OCI-LY7 (cell line): ENCODE measurements at places on chromosomes 2 and 18.

- no peak for DNase-seq
Observed at GRCh38 chr2:231622963-231623362, 30.3 kb downstream of the TEX44 start.

- DNase-seq, result peak; percentile 42
Observed at GRCh38 chr2:45700407-45701013, 49.0 kb downstream of the PRKCE start.

DNA sequence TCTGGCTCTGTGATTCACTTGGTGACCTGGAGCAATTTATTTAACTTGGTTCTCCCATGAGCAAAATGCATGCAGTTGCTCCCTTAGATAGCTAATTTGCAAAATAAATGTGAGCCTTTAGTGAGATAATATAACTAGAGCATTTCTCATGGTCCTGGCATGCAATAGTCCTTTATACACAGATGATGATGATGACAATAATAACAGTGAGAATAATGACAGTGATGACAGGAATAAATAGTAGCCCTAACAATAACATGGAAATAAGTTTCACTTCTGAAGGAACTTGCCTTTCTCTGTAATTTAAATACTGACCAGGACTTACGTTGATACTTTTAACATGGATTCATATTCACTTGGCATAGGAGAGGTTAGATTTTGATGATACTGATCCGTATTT is 49.2 kb downstream of the LPIN1 start:
- no peak for DNase-seq

- no peak for DNase-seq
Observed at GRCh38 chr2:183359867-183360266, 235.6 kb downstream of the NUP35 start.

- DNase-seq, result no peak
Observed at GRCh38 chr2:97919858-97920257, 75.9 kb downstream of the TMEM131 start.

DNA sequence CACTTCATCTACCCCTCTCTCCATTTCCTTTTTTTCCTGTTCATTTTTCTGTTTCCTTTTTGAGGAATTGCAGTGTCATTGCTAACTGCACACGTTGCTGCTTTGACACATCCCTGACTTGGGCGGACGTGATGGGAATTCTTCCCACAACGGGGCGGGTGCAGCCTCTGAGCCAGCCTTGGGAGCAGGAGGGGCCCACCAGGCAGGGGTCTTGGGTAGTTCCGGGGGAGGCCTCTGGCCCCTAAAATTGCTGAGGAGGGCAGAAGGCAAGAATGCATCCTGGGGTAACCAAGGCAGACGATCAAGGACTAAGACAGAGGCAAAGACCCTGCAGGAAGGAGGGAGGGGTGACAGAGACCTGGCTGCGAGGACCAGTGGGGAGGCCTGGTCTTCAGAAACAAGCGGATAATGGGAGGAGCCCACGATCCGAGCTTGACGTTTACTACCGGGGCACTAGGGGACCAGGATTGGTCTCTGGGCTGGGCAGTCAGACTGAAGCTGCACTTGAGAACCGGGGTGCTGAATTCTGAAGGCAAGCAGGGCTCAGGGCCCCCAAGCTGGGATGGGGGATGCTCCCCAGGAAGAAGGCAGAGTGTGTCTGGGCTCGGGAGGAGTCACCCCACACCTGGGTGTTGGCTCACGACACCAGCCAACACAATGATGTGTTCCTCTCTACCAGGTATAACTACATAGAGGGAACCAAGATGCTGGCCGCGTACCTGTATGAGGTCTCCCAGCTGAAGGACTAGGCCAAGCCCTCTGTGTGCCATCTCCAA is 14.8 kb upstream of the CNDP1 start:
- no peak for DNase-seq

DNA sequence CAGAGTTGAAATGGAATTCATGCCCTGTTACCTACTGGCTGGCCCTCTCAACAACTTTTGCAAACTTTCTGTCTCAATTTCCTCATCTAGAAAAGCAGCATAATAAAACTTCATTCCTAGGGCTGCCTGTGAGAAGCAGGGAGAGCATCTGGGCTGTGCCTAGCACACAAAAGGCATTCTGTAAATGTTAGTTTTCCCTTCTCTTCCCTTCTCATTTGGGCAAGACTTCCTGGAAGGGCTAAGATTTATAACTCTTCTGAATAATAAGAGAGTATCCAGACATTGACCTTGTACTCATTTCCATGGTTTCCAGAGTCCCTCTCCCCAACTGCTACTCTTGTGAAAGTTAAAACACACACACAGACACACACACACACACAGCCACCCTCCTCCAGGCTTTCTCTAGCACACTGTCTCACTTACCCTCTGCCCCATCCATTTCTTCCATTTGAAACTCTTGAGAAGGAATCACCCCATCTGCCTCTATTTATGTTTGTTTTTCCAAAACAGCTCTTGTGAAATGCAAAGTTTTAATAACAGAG is 302.1 kb downstream of the SMAD2 start:
- no peak for DNase-seq

GRCh38 chr18:7307526-7307925 is 76.6 kb downstream of the LRRC30 start:
- no peak for DNase-seq

- peak; percentile 71 for DNase-seq
Observed at GRCh38 chr2:27890924-27891672, 569 bp downstream of the BABAM2 start.

- DNase-seq, result no peak
Observed at GRCh38 chr2:138034536-138034935, 70.3 kb downstream of the HNMT start.

DNA sequence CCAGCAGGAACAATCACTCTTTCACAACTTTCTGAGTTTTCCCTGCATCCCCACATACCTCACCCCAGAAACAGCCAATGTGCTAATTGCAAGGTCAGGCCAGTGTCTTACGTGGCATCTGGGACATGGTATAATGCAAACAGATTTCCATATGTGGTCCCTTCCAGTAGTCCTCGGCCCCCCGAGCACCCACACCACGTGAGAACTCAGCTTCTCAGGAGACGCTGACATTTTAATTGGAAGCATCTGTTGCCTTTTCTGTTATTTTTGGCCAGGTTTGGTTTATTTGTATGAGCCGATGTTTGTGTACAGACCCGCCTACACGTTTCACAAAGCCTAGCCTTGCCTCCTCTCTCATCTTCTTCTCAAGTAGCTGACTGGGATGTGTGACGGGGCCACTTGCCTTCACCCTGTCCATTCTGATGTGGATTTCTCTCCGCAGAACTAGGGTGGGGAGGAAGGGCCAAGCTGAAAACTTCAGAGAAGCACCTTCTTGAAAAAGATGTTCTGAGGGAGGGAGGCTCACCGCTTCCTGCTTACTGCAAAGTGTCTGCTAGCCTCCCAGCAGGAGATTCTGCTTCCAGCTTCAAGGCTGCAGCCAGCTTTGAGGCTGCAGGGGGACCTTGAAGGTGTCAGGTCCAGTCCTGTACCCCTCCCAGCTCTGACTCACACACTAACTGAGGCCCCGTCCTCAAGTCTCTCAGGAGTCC is 109.6 kb upstream of the SLC14A2 start:
- no peak for DNase-seq

DNA sequence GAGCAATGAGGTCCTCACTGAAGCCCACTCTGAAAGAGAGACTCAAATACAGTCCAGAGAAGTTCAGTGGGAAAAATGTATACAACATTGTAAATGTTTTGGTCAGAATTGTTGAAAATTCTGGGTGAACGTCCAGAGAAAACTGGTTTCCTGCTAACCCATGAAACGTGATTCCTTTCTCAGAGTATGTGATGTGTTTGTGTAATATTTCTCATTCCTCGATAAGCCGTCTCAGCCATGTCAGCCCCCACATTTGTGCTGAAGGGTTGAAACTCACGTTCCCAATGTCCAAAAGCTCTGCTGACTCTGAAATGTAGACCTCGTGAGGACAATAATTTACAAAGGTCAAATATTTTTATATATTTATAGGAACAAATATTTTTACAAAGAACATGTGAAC is 51.6 kb downstream of the BMP10 start:
- no peak for DNase-seq

DNA sequence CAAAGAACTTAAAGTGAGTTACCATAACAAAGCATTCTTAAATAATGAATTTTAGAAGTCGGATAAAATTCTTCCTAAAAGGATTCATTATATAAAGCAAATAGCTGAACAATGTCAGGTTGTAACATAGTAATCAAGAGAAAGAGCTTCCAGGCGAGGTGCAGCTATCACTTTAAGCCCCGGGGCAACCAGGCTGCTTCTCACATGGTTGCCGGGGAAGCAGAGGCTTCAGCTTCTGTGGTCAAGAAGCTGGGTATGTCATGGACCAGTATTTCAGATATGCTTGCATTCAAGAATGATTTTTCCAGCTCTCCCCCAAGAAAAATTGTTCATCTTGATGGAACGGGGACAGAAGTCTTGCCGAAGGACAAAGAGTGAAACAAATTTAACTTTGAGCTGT is 23.6 kb upstream of the KYNU start:
- no peak for DNase-seq

- DNase-seq, result no peak
Observed at GRCh38 chr2:17621781-17622180, 81.3 kb downstream of the VSNL1 start.

DNA sequence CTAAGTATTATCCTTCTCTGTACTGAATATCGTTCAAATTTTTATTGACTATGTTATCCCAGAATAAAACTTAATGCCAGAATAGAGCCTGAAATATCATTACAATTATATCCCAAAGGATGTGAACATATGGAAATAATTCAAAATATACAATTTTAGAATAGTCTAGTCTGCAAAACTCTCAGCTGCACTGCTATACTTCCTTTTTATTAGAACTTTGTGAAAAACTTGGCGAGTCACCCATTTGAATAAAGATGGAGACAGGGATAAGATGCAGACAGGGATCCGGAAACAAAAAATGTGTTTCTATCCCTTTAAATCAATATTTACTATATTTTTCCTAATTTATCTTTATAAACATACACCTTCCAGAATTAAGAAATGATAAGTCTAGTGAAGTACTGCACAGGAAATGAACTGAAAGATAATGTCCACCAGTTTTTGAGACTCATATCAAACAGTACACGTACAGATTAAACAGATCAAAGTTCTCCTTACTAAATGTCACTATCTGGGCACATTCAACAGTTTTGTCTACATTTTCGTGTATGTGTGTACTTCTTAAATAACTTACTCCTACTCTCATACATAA is 107.8 kb downstream of the MEP1B start:
- DNase-seq, result no peak

DNA sequence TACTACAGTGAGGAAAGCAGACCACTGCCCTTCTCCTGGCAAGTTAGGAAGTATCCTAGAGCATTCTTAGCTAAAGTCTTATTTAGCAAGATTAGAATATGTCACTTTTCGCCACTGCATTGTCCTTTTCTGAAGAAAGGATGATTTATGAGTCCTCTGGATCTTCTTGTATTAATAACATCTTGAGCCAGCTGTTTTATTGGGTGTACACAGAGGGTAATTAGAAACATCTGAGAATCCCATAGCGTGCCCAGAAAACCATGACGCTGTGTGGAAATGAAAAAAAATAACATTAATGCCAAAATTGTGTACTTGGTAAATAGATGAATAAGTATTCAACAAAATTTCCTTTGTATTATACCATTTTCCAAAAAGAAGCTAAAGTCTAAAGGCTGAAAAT is 198.7 kb downstream of the LTBP1 start:
- no peak for DNase-seq

GRCh38 chr2:23386339-23387220 is 1.6 kb downstream of the KLHL29 start:
- no peak for DNase-seq

- DNase-seq, result peak; percentile 49
Observed at GRCh38 chr2:234420408-234420807, 76.5 kb downstream of the ARL4C start.

DNA sequence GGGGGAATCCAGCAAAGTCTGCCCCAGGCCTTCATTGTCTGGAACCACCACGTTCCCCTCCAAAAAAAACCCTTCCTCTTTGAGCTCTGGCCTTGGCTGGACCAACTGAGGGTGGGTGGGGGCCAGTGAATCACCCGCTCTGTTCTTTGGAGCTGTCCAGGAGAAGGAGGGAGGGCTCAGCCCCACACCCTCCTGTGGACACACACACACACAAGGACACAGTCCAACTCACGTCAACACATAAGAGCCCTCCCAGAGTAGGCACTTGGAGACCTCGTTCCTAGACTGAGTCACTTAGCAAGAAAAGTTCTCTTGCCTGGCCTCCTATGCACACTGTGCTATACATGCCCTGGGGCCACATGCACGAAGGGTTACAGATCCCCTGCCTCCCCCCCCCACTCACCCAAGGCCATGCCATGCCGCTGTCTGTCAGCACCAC is 1.2 kb upstream of the TNS1 start:
- DNase-seq, result no peak

DNA sequence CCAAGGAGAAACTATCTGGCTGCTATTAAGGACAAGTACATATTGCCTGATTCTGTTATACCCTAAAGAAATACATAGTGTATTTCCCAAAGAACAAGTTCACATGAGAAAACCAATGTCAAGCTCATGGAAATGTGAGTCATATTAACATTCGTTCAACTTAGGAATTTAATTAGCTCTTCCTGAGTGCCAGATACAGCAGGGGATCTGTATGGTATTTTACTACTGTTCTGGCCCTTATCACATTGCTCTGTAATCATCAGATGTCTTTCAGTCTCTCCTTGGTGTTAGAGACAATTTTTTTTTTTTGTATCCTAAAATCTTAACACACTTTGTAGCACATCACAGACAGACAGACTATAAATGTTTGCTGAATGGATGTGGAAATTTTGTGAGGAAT is 395.0 kb upstream of the CRIM1 start:
- DNase-seq, result no peak

- DNase-seq, result no peak
Observed at GRCh38 chr2:137729305-137729704, 235.0 kb upstream of the HNMT start.

GRCh38 chr18:71371951-71372605 is 1083.2 kb downstream of the SOCS6 start:
- DNase-seq, result no peak

DNA sequence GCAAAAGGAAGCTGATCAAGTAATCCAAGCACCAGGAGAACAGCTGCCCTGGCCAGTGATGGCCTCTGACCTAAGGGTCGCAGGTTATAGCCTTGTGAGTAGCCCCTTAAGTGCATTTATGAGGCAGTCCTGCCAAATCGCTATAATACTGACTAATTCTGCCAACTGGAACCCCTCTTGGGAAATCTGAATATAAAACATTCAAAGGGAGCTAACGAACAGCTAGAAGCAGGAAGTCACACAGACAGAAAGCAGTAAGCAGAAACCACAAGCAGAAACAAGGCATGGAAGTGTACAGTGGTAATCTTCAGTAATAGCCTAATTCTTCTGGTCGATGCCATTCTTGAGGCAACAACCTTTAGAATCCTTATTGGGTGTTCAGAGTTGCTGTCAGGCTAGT is 521.3 kb downstream of the METTL4 start:
- no peak for DNase-seq

GRCh38 chr18:56563568-56563967 is 74.8 kb downstream of the TXNL1 start:
- peak; percentile 1 for DNase-seq
